Activated T-helper 17 cell treated with anti-CD3 and anti-CD28 coated beads, Interleukin-2, amount 50 U/mL, for 72 hours (primary cell): ENCODE measurements at places on chromosomes 6 and 20.
A peak's percentile ranks its signal among the peaks of the same experiment; 100 is the strongest.

GRCh38 chr6:13175759-13176158, 152.6 kb downstream of the TBC1D7 start:
- no peak for ATAC-seq

DNA sequence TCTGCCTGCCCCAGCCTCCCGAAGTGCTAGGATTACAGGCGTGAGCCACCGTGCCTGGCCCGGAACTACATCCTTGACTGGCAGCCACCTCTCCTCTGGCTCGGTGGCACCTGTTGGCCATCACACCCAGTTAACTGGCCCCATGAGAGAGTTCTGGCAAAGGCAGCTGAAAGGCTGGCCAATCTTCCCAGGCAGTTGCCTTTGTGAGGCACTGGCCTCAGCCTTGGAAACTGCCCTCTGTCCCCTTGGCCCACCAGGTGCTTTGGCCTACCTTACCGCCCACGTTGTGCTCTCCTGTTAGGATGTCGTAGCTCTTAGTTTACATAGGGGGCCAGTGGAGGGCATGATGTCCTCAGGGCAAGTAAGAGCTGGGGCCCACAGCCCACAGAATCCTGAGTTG, 9.6 kb upstream of the MANBAL start:
- ATAC-seq = no peak

- no peak for ATAC-seq
These were observed 5.5 kb upstream of the JAG1 start for GRCh38 chr20:10679269-10679668.

DNA sequence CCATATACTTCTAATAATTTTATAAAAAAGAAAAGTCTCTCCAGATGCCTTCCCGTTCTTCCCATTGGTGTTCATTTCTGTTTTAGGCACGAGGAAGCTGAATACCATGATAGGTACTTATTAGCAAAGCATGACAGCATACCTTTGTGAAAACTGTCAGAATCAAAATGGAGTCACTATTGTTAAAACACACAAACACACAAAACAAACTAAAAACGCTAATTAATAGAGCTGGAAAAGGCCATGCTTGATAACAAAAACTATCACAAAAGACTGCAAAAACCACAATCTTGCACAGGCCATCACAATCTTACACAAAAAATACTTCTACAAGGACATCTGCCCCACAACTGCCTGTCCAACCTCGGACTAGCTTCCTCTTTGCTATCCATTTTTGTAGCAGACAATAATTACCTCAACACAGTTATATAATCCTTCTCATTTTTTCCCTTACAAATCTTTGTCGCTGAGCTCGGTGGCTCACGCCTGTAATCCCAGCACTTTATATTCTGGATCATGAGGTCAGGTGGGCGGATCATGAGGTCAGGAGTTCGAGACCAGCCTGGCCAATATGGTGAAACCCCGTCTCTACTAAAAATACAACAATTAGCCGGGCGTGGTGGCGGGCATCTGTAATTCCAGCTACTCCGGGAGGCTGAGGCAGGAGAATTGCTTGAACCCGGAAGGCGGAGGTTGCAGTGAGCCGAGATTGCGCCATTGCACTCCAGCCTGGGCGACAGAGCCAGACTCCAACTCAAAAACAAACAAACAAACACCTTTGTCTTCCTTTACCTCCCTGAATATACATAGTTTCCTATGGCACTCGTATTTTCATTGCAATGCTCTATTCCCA, 3.2 kb upstream of the ABT1 start:
- ATAC-seq = no peak

DNA sequence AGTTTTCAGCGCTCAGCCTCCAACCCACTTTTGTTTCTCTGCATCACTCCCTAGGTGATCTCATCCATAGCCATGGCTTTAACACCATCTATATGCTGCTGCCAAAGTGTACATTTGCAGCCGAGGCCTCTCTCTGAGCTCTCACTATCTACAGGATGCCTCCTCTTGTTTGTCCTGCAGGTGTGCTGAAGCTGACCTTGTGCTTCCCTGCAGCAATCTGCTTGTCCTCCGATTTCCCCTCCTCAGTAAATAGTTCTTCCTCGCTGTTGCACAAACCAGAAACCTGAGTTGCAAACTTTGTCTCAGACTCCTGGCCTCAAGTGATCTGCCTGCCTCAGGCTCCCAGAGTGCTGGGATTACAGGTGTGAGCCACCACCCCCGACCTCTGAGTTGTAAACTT, 3.7 kb upstream of the TXNDC5 start:
- no peak for ATAC-seq

- ATAC-seq = no peak
These were observed 126.5 kb upstream of the AFDN start for GRCh38 chr6:167700199-167700598.

GRCh38 chr6:36246506-36247268, 23.2 kb upstream of the PNPLA1 start:
- no peak for ATAC-seq

GRCh38 chr20:11520596-11520995, 397.1 kb upstream of the BTBD3 start:
- ATAC-seq = no peak

- no peak for ATAC-seq
These were observed 428.8 kb upstream of the ARID1B start for GRCh38 chr6:156348424-156348823.

- no peak for ATAC-seq
These were observed 201.9 kb downstream of the MOXD1 start for GRCh38 chr6:132199343-132199742.

DNA sequence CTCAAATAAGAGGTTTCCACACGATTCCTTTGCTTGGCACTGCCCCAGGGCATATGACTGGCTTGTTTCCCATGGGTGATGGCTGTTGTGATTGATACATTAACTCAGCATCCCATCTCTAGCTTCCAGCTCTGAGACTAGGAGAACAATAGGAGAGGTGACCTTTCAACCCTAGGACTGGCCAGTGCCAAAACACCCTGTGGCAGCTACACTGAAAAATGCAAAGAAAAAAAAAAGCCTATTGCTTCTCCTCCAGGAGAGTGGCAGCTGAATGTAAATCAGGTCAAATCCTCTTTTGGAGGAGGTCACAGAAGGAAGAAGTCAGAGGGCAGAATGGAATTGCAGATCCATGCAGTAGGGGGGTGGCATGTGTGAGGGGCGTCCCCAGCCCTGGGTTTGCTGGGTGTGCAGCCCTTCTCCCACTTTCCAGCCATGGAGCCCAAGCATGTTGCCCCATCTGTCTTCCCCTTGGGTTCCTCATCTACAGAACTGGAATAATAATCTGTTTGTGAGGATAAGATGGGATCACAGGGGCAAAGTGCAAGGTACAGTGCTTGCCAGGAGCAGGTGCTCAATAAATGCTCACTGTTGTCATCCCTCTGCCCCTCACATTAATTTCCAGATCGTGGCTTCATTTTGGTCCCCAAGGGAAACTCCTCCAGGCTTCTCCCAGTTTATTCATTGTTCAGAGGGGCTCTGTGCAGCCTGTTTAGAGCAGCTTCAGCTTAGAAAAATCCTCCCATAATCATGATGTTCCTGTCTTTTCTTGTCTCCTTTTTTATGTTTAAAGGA, 245.0 kb upstream of the RIN2 start:
- no peak for ATAC-seq

DNA sequence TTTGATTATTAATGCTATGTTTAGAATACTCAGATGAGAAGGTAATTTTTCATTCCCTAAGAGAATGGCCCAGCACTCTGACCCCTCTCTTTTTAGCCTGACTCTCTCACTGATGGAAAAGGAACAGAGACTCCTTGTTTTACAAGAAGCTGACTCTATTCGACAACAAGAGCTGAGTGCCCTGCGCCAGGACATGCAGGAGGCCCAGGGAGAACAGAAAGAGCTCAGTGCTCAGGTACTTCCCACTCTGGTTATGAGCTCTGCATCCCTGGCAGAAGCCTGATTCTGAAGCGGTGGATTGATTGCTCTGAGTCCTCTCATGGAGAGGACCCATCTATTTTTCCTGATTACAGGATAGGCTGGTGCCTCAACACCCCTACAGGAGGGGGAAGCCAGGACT, 33.0 kb downstream of the C20orf173 start:
- ATAC-seq = no peak

- ATAC-seq = no peak
These were observed 297.1 kb downstream of the DHX35 start for GRCh38 chr20:39259010-39259803.

- no peak for ATAC-seq
These were observed 75.5 kb upstream of the TINAG start for GRCh38 chr6:54232703-54233102.

DNA sequence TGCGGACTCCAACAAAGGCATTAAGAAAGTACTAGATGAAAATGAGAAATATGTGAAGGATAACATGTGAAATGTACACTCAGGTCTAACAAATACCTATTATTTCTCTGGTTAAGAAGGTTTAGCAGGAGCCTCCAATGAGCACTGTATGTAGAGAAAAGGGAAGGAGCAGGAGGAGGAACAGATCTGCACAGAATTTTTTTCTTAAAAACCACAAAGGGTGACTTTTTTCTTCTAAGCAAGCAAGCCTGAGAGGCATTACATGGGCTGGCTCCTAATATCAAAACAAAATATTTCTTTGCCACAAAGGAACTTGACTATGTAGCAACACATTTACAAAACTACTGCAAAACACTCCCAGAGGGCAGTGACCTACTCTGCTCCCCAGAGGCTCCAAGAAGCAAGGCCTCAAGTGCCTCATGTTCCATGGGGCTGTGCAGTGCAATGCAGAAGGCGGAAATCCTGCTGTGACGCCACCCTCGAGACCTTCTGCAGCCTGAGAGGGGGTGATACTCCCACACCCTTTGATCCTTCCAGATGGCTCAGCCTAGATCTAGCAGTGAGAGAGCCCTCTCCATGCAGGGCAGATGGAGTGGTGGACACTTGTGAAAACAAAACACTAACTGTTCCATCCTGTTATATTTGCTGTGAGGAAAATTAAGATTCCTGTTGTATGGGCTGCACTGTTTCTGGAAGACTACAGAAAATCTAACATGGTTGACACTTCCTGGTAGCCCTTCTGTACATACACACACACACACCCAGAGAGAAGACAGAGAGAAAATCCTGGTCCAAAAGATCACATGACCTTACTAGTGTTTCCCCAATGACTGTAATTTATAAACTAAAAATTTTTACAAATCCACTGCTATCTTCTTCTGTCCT, 36.0 kb upstream of the SMIM29 start:
- no peak for ATAC-seq

GRCh38 chr6:52546192-52546591, 30.7 kb downstream of the TRAM2 start:
- no peak for ATAC-seq

DNA sequence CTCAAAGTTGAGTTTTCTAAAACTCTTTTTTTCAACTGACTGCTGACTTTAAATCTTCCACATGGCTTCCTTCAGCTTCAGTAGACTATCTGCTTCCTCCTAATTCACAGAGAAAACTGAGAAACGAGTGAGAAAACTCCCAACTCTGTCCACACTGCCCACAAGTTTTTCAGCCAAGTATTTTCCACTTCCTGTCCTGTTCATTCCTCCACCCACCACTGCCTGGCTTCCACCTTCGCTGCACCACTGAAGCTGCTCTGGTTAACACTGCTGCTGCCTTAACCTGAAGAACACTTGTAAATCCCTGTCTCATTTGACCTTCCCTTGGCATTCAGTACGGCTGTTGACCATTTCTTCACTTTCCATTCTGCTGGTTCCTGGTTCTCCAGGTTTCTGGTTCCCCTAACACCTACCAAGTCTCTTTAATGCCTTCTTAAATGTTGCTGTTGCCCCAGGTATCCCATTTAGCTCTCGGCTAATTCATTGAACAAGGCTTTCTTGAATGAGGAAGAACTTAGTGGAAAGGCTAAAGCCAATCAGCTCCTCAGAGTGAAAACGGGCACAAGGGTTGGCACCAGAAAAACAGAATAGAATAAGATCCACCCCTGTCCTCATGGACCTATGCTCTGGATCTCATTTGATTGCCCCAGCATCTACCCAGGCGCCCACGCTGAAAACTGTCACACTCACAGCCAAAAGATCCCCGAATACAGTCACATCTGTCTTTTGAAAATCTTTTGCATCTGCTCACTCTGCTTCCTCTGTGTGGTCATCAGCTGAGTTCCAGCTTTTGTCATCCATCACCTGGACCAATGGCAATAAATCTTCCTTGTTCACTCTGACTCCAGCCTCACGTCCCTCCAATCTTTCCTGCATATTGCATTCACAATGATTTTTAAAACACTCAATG, 104.4 kb upstream of the TAB2 start:
- peak; percentile 60 for ATAC-seq

DNA sequence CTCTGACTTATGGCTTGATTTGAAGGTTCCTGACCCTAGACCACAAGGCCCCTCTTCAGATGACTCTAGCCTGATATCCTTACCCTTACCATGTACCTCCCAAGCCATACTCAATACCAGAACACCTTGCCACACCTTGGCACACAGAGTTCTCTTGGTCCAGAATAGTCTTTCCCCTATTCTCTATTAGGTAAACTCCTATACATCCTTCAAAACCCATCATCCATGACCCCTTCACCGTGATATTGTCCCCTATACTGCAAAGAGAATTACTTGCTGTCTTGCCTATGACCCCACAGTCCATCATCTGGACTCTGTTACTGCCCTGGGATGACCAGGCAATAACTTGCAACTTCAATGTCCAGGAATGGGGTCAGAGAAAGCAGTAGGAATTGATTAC, 31.8 kb upstream of the DSN1 start:
- no peak for ATAC-seq

DNA sequence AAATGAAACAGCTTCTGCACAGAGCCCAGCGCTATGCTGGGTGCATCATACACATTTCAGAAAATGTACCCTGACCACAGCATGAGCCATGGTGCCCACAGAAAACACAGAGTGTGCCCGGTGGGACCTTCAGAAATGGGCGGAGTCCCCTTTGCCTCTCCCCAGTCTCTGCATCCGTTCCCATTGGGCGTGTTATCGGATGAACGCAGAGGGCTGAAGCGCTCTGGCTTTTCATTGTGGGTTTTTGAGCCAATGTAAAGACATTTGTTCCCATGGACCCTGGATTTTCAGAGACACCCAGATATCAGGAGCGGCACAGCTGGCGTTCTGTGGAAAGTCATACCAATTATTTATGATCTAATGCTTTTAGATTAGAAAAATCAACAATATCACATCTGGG, 99.8 kb downstream of the DACT2 start:
- no peak for ATAC-seq

DNA sequence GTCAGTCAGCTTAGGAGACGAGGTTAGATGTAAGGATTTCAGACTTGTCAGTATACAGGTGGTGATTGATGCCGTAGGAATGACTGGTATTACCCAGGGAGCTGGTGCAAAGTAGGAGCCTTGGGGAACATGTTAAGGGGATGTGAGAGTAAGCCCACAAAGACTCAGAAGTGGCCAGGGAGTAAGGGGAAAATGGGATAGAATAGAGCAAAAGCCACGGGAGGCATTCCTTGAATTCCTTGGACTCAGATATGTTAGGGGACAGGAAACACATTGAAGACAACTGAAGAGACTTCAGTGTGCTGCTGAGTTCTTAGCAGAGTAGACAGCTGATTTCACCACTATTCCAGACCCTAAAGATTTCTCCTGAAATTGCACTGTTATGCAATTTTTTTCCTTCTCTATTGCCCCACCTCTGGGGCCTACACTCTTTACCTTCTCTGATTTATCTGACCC, 1.2 kb upstream of the ACAT2 start:
- no peak for ATAC-seq
